Sciatic nerve (tissue), 2 donors: ENCODE measurements at places on chromosomes 1 and 21.
A peak's percentile ranks its signal among the peaks of the same experiment; 100 is the strongest.

- DNase-seq = no peak
These were observed 73.2 kb upstream of the B3GALT2 start for GRCh38 chr1:193259636-193260035.

GRCh38 chr1:53345996-53346813 lies 18.3 kb upstream of the LRP8 start:
- DNase-seq = peak; percentile 40

- DNase-seq = no peak
These were observed 332.4 kb upstream of the ZP4 start for GRCh38 chr1:238223076-238223640.

DNA sequence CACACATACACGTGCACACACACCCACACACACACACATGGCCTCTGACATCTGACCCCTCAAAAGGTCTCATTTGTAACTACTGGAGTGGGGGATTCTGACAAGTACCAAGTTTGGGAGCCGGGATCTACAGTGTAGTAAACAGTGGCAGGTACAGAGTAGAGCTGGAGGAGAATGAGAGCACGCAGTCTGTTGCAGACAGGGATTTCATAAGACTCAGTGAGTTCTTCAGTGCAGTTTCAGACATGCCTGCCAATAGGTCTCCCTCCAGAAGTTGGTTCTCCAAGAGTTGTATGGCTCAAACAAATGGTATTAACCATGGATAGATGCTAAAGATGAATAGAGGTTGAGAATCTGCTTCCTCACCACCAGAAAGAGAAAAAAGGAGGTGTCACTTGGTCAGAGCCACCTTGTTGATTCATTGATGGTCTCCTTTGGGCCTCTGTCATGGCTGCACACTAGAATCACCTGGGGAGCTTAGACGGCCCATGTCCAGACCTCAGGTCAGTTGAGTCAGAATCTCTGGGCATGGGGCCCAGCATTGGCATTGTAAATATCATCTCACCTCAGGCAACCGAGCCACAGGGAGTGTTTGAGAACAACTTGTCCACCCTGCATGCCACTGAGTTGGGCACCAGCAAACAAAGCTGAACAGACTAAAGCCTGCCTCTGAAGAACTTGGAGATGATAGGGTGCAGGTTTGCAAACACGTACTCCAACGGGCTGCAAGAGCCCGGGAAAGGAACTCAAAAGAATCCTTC lies 122.1 kb downstream of the EDEM3 start:
- no peak for DNase-seq

DNA sequence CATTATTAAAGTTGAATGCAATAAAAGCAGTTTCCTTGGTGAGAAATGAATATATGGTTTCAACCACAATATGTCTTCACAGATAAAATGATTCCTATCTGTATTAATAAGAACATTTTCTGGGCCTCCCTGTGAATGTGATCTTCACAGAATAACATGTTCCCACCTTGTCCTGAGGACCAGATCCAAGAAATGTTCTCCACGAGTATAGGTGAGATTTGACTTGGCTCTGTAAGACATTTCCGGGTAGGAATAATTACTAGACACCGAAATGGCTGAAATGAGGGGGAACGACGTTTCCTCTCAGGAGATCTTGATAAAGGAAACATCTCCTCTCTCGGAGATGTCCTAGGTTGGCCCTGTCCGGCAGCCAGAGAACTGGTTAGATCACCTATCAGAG lies 61.4 kb downstream of the CLIC6 start:
- no peak for DNase-seq

GRCh38 chr21:28590676-28591075 lies 402.0 kb downstream of the LTN1 start:
- DNase-seq = no peak

DNA sequence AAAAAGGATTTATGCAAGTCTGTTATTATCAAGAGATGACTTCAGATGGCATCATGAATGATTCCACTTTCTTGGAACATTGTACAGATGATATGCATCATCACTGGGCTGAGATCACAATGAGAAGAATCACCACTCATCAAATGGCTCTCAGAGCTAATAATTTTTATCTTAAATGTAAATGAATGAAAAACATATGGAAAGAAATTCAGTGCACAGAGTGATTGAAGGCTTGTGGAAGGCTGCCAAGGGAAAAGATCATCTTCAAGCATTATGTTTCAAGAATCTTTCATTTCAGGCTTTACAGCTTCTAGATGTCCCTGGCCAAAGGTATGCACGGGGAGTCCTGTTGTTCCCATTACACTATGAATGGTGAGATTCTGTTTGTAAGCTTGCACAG lies 955.7 kb downstream of the TTLL7 start:
- no peak for DNase-seq

- no peak for DNase-seq
These were observed 4.6 kb downstream of the MTARC1 start for GRCh38 chr1:220791285-220791684.

GRCh38 chr1:25112400-25112799 lies 119.9 kb downstream of the SYF2 start:
- no peak for DNase-seq

- DNase-seq = peak; percentile 74
These were observed 58.0 kb downstream of the NKAIN1 start for GRCh38 chr1:31181515-31182343.

- no peak for DNase-seq
These were observed 119.9 kb downstream of the KCNJ15 start for GRCh38 chr21:38376693-38377092.

DNA sequence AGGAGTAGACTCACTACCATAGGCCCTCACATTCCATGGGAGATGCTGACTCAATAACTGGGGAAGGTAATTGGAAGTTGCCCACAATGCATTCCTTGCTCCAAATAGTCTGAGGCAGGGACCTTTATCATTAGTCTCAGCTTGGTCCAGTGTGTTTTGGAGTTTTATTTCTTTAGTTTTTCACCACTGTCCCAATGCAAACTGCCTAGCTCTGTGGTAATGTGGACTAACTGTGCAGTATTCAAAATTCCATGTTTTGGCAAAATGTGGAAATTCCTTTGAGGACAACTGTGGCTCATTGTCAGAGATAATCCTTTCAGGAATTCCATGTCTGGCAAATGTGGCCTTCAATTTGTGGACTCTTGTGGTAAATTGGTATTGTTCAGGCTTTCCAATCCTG lies 78.1 kb upstream of the PAPPA2 start:
- DNase-seq = no peak

DNA sequence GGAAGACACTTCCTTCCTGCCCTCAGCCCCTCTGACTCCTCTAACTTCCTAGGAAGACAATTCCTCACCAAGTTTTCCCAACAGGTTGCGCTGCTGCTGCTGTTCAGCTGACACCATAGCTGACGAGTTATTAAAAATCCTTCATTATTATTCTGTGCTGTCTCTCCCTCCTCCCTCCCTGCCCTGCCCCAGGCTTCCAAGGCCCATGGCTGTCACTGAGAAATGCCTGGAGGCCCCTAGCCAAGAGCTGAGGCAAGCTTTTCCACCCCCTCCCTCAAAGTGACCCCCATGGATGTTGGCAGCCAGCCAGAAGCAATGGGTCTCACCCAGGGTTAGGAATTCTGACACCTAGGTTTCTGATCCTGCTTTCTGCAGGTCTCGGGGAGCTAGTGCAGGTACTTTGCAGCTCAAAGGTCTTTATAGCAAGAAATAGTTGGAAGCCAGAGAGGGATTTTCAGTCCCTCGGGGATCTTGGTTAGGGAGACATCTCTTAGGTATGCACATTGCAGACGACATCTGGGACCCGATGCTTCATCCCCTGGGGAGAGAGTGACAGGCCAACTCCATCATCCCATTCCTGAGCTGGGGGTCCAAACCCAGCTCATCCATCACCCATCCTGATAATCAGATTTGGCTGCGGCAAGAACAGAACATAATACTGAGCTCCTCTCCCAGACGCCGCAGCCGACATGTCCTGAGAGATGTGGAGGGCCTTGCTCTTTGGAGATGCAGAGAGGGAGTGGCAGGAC lies 65.0 kb downstream of the KIRREL1 start:
- DNase-seq = no peak

DNA sequence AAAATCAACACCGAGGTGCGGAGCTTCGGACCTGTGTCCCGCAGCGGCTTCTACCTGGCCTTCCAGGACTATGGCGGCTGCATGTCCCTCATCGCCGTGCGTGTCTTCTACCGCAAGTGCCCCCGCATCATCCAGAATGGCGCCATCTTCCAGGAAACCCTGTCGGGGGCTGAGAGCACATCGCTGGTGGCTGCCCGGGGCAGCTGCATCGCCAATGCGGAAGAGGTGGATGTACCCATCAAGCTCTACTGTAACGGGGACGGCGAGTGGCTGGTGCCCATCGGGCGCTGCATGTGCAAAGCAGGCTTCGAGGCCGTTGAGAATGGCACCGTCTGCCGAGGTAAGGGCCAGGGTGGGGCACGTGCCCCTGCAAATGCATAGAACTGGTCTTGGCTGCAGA lies 74.1 kb downstream of the EPHB2 start:
- DNase-seq = no peak

- DNase-seq = no peak
These were observed 142.2 kb upstream of the KRTAP19-8 start for GRCh38 chr21:31180256-31181081.

- DNase-seq = no peak
These were observed 7.3 kb downstream of the GSTM5 start for GRCh38 chr1:109719337-109719837.

DNA sequence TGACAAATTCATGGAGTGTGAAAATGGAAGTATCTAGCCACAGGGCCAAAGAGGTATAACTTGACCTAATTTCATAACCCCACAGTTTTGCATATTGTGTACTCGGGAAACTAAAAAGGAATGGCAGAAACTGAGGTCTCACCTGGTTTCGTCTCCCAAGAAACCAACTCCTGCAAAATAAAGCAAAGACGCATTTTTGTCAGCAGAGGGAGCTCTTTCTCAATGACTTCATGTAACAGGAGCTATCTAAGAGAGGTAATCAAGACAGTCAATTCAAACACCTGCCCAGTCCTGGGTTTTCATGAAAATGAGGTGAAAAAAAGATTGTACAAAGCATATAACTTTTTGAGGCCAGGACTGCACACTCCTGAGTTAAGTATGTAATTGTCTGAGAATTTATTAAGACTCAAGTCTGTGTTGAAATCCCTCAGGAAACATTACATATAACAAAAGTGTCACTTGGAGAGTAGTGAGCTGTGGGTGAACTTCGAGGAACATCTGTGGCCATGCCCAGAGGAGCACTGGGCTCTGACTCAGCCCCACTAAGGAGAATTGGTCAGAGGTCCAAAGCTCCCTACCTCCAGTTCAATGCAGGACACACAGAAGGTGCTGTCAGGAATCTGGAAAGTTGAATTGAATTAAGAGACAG lies 17.6 kb downstream of the FCRL4 start:
- DNase-seq = no peak

GRCh38 chr1:217090060-217090911 lies 367.1 kb upstream of the ESRRG start:
- no peak for DNase-seq

DNA sequence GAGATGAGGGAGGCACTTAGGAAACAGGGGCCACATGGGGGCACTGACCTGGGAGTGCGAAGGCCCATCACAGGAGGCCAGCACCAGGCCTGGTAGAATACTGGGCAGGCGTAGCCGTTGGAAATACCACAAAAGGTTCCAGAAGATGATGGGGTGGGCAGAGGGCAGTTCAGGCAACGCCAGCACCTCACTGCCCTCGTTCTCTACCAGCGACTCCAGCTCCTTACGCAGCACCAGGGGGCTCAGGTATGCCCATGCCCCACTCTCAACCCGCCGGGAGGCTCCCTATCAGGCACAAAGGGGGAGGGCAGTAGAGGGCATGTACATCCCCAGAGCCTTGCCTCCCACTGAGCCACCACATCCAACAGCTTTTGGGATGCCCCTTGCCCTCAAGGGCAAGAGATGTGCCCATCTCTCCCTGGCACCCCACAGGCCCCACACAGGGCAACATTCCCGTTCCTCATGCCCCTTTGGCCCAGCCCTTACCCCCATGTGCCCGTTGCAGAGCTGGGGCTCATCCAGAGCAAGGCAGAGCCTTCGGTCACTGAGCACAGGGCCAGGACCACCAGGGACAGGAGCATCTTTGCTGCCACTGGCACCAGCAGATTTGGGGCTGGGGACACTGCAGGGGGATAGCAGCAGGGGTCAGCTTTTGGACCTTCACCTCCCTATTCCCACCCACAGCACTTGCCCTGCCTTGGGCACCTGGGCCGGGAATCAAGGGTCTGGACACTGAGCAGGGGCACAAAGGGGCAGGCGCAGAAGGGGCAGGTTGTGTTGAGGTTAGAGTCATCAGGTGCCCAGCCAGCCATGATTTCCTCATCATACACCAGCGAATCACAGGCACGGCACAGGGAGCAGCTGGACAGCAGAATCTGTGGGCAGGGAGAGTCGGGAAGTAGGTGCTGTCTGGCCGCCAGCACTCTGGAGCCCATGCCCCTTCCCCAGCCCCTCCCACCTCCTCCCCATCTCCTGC lies 9.7 kb upstream of the GATAD2B start:
- no peak for DNase-seq

DNA sequence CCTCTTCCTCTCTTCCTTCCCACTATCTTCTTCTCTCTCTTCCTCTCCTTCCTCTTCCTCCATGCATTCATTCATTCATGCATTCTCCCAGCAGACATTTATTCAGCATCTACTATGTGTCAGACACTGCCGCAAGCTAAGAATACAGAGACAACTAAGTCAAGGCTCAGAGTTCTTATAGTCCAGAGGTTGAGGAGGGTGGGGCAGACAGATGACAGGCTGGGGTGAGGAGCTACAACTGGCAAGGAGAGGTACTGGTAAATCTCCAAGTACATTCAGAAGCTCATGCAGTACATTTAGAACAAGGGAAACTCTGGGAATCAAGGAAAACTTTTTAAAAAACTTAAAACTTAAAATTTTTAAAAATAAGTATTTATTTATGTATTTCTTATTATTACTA lies 56.4 kb upstream of the FMOD start:
- DNase-seq = no peak

GRCh38 chr1:54879872-54880271 lies 7.1 kb downstream of the DHCR24 start:
- no peak for DNase-seq

GRCh38 chr1:177310326-177310725 lies 139.6 kb downstream of the BRINP2 start:
- no peak for DNase-seq

DNA sequence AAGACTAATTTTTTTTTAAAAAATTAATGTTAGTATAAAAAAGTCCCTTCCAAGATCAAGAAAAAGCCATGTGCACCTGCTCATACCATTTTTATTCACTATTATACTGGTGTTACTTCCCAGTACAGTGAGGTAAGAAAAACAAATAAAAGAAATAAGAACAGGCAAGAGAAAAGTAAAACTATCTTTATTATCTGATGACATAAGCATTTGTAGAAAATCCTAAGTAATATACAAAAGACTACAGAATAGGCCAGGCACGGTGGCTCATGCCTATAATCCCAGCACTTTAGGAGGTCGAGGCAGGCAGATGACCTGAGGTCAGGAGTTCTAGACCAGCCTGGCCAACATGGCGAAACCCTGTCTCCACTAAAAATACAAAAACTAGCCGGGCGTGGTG lies 65.3 kb downstream of the SRSF11 start:
- DNase-seq = no peak
